SK-MEL-5 (cell line): ENCODE measurements at places on chromosomes 2 and 18. TPM values are rescaled to one million over a fixed set of nuclear protein-coding genes. Genes with fewer than 3 reads are reported as not detected.

DNA sequence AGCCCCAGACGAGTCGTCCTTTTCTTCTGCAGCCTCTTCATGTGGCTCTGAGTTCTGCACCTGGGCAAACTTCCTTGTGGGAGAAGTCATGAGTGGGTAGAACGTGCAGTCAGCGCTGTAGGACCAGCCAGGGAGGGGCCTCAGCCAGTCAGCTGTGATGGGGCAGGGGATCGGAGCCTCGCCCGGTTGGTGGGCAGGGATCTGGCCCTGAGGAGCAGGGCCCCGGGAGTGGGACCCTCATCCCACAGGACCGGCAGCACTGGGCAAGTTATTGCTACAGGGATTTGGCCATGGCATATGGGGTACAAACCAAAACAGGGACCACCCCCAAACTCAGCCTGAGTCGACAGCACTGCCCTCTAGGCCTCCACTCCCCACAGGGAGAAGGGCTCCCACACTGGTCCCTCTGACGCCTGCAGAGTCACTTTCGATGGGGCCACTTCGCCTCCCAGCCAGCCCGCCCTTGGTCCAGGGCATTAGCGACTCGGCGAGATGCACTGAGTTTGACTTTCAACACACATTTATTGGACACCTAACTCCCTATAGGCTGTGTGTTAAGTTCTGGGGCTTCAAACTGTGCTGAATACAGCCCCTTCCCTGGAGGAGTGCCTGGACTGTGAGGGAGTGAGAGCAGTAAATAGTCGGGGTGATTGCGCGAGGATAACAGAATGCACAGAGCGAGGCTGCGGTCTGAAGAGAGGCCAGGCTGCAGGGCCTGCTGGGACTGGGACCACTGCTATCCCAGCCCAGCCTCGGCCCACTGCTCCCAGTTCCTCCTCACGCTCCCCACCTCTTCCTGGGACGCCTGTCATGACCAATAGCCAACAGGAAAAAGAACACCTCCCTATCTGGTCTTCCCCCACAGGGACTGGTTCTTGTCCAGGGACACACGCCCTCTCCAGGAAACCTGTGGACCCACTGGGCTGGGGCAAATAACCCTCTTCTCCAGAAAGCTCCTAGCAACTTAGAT is 55.9 kb downstream of the SDC1 start:
- DNase-seq, result no peak

GRCh38 chr2:228268301-228268700 is 86.8 kb upstream of the SPHKAP start:
- no peak for DNase-seq

- DNase-seq, result no peak
Measured at GRCh38 chr2:215277944-215278343, 33.9 kb upstream of the ATIC start.

Gene UGT1A4
- not detected in 2 replicates for total RNA-seq

Gene GRHL1
- total RNA-seq, result 1.9 and 2.1 TPM in 2 replicates

DNA sequence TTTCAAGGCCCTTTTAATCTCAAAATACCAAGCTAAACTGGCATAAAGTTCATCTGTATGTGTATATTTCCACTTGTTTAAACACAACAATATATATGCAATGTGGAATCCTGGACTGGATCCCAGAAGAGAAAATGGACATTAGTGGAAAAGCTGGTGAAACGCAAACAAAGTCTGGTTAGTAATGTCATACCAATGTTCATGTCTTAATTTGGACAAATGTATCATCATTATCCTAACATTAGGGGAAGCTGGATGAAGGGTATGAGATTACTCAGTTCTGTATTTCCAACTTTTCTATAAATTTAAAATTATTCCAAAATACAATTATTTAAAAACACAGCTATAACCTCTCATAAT is 3.8 kb downstream of the SP3 start:
- no peak for DNase-seq

Gene ITPRIPL1
- 6.7 and 6.9 TPM in 2 replicates for total RNA-seq

DNA sequence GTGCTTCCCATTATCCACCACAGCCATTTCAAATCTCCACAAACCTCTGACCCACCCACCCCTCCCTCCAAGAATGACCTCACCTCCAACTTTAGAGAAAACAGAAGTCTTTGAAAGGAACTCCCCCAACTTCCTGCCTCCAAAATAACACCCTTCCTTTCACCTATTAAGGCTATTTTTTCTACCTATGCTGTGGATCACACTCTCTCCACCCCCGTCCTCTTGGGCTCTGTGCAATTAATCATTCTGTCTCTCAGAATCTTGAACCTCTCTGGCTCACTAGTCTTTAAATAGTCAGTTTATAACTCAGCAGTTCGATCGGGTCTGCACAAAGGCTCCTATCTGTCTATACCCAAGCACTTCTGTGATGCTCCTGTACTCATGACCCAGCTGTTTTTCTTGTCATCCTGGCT is 37.3 kb upstream of the XPO1 start:
- no peak for DNase-seq

DNA sequence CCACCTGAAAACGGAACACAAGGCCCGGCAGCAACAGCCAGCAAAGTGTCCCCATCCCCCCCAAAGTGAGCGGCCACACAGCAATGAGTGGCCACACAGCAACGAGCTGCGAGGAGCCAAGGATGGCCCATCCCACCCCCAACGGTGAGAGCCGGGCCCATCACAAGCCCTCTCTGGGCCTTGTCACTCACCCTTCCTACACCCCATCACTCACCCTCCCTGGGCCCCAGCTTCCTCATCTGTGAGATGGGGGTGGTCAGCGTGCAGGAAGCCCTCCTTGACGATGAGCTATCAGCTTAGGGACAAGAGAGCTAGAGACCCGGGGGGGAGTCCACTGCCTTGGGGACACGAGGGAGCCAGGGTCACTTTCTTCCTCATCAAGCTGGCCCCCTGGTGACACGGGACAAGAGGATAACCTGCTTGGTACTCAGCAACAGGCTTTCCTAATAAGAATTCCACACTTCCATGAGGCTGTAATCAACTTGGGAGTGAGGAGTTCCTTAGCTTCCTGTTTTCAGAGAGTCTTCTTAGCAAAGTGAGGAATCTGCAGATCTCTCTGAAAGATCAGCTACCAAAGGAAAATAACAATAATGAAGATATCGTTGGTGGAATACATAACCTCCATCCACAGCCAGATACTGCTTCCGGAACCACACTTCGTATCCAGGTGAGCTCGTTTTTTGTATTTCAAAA is 92.8 kb downstream of the HDAC4 start:
- DNase-seq, result no peak

- DNase-seq, result no peak
Measured at GRCh38 chr18:23258566-23259469, 123.5 kb downstream of the CABLES1 start.

DNA sequence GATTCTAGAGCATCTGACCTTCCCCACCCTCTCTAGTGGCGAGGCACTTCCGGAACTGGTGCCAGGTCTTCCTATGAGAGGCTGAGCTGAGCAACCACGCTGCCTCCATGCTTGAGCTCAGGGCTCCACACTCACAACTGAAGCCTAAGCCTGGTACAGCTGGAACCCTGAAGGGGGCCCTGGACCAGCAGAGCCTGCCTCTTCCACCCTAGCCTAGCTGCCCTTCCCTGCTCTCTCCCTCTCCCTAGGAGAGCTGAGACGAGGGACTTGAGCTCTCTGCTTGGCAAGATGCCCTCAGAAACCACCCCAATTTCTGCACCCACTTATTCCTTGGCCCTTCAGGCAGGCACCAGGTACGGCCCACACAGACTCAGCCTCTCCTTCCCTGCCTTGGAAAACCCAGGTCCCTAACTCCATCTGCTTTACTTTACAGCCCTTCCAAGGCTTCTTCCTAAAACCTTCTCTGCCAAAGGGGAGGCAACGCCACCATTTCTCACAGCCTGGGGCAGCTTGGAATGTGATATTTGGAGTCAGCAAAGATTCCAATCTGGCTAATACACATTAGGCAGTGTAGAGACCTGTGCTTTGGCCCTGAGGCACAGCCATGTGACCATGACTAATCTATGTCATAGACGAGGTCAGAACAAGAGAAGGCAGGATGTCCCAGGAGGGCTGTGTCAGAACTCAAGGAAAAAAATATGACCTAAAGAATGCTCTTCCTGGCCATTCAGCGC is 18.8 kb downstream of the COX7A2L start:
- peak; percentile 95 for DNase-seq

Gene DSG4
- not detected in 2 replicates for total RNA-seq

GRCh38 chr2:185142677-185143076 is 544.3 kb downstream of the ZNF804A start:
- DNase-seq, result no peak

Gene KRTCAP3
- not detected in 2 replicates for total RNA-seq

GRCh38 chr2:12291303-12291702 is 425.4 kb upstream of the TRIB2 start:
- DNase-seq, result no peak

DNA sequence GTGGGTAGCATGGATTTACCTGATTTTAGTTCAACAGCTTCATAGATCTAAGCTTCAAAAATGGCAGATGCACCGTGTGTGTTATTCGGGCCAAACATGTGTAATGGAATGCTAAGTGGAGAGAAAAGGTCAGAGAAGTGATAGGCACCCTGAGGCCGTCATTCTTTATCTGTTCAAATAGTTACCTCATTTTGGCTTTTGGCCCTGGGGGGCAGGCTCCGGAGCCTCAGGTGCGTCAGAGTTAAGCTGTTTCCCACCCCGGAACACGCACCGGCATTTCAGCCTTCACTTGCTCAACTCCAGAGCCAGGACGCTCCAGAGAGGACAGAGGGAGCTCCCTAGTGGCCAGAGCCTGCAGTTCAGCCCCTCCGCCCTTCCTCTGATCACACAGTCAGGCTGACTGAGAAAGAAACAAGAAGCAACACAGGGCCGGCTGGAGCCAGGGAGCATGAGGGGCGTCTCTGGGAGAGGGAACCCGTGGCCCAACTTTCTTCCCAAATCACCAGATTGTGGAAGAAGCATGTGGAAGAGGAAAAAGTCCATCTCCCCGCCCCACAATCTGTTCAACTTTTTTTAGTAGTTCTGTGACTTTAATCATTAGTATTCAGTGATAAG is 135.2 kb upstream of the EPC2 start:
- peak; percentile 86 for DNase-seq

DNA sequence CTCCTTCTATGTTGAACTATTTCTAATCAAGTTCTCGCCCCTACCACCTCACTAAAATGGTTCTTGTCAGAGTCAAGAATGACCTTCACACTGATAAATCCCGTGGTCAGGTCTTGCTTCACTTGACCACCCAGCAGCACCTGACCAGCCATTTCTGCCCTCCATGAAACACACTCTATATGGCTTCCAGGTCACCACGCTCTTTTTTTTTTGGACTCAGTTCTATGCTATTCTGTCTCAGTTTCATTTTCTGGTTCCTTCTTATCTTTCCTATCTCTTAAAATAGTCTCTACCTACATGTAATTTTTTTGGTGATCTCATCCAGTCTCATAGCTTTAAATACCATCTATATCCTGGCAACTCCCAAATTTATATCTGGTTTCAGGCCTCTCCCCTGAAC is 11.4 kb downstream of the EIF2AK3 start:
- DNase-seq, result no peak

DNA sequence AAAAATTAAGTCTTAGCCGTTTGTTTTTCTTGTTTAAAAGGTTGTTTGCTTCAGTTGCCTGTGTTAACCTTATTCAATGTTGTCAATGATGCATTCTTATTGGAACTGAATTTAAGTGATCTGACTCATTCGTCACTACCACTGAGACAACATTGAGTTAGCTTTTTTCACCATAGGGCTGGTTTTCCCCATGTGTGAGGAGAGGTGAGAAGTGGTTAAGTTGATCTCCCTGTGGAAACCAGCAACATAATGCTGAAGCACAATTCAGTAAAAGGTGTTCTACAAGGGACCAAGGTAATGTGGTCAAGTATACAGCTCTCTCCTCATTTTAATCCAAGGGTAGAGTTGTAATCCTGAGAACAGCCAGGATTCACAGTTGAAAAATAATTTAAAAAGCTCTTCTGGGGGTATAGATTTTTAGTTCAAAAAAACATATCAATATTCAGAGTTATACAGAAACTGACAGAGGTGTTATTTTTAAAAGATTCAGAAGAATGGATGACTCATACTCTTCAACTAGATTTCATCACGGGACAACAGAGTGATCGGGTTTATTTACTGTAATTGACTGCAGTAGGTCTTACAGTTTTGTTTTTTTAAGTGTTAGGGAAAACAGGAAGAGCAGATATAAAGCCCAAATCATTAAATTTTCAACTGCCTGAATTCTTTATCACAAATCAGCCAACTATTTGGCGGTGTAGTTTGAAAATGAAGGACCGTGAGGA is 12.6 kb downstream of the NOP58 start:
- peak; percentile 28 for DNase-seq

DNA sequence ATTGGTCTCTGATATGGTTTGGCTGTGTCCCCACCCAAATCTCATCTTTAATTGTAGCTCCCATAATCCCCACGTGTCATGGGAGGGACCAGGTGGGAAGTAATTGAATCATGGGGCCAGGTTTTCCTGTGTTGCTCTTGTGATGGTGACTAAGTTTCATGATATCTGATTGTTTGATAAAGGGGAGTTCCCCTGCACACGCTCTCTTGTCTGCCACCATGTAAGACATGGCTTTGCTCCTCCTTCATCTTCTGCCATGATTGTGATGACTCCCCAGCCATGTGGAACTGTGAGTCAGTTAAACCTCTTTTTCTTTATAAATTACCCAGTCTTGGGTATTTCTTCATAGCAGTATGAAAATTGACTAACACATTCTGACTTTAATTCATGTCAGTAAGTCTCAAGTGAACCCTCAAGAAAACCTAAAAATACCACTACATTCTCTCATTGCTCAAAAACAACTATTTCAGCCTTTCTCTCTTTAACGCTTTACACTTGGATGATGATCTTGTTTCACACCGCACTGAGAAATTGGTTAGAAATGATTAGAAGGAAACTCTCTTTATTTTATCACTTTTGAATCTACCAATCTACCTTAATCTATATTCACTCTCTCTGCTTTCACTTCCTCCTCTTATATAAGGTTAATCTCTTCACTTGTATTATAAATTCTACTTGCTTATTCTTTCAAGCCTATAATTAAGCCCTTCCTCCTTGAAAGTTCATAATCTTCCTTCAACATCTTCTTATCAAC is 110.1 kb downstream of the GALR1 start:
- no peak for DNase-seq

Gene CGREF1
- total RNA-seq, result 20.4 and 22.3 TPM in 2 replicates

- no peak for DNase-seq
Measured at GRCh38 chr2:46863882-46864281, 51.7 kb downstream of the MCFD2 start.

GRCh38 chr2:181947273-181947672 is 38.4 kb upstream of the PPP1R1C start:
- no peak for DNase-seq
